ENCODE measurements at places on chromosomes 7 and 10. TPM values are rescaled to one million over a fixed set of nuclear protein-coding genes. Genes with fewer than 3 reads are reported as not detected.

- no peak for DNase-seq
Measured at GRCh38 chr7:105577251-105577650, 4.0 kb downstream of the EFCAB10 start.

- peak; percentile 94 for DNase-seq
Measured at GRCh38 chr10:58044072-58044471, 223.6 kb downstream of the IPMK start.

DNA sequence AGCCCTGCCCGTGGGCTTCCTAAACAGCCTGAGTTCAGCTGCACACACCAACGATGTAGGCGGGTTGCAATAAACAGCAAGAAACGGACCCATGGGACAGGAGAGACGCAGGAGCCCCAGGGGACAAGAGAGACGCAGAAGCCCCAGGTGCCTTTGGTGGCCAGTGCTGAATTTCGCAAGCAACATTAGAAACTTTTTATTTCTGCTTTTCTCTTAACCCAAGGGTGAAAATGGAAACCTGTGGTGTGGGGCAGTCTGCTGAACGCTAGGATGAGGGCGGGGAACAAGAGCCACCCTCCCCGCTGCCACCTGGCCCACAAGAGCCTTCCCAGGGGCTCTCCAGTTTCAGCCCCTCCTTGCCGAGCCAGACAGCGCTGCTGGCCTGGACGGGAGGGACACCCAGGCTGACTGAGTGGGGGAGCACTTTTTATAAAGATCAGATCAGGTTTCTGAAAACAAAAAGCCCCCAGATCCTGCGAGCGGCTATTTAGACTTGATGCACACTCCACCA, 20.0 kb upstream of the GPR146 start:
- DNase-seq, result no peak

DNA sequence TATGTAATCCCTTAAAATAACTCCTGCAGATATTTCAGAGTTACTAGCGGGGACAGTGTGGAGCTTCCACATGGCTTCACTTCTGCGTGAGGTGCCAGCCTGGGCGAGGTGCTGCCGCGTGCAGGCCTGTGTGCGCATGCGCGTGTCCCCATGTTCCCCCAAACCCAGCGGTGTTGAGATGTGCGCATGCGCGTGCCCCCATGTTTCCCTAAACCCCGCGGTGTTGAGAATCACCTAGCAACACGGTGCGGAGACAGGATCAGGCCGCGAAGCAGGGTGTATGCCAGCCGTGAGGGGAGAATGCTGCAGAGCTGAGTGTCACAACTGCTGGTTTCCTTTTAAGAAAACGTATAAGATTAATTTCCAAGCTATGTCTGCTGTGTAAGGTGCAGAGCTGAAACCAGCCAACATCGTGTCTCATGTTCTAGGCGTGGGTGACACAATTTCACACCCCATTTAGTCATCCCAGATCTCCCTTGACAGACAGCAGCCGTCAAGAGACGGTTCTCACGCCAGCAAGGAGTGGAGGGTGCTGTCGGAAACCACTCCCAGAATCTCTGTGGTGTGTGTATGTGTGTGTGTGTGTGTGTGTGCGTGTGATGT, 71.9 kb upstream of the ADARB2 start:
- DNase-seq, result no peak

DNA sequence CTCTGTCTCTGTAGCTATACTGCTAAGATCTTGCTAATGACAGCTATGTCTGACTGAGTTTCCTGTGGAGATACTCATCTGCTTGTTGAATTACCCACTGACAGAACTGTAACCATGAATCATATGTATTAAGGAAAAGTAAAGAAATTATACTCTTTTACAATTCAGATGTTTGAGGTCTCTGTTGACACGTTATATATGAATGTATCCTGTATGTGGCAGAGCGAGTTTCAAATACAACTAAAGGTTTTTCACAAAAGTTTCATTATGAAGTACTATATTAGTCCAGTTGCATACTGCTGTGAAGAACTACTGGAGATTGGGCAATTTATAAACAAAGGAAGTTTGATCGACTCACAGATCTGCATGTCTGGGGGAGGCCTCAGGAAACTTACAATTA, 232.5 kb downstream of the CDK14 start:
- peak; percentile 43 for DNase-seq

GRCh38 chr10:43815181-43815885, 166.7 kb upstream of the ZNF32 start:
- no peak for DNase-seq

DNA sequence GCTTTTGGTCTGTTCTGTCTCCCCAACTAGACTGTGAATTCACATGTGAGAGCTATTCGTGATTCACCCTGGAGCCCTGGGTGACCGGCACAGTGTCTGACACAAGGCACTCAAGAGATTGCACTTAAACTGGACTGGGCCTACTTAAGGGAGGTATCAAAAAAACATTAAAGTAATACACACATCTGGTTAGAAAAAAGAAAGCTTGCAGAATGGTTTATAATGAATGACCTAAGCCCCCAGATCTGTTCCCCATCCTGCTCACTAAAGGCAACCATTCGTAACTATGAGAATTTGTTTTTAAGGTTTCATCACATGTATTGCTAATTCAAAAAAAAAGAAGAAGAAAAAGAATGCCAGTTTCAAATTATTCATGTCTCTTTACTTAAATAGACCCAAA, 74.5 kb downstream of the DGKI start:
- DNase-seq, result no peak

DNA sequence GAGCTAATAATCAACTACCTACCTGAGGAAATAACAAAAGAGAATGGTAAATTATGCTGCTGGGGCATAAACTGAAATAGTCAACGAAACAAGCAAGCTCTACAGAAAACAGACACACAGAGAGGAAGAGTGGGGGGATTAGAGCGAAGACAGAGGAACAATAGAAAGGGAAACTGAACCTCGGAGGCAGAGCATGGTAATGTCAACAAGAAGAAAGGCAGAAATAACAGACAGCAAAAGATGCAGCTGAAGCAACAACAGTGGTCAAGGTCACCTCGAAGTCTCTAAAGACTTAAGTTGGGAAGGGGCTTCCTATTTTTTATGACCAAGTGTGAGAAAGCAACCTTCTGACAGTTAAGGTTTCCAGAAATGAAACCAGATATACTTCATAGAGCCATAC, 177.0 kb downstream of the ZNF438 start:
- no peak for DNase-seq

DNA sequence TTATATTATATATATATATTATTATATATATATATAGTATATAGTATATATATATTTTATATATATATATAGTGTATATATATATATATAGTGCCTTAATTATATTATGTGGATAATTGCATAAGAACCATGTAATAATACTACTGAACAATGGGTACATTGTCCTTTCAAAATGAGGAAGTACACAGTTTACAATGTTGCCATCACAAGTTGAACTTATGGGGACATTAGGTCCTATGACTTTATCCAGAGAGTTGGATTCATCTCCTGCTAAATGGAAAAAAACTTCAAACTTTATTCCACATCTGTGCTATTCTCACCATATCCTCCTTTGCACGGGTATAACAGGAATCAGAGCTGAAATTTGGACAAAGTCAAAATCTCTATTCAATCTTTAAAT, 105.0 kb upstream of the AGR3 start:
- no peak for DNase-seq

DNA sequence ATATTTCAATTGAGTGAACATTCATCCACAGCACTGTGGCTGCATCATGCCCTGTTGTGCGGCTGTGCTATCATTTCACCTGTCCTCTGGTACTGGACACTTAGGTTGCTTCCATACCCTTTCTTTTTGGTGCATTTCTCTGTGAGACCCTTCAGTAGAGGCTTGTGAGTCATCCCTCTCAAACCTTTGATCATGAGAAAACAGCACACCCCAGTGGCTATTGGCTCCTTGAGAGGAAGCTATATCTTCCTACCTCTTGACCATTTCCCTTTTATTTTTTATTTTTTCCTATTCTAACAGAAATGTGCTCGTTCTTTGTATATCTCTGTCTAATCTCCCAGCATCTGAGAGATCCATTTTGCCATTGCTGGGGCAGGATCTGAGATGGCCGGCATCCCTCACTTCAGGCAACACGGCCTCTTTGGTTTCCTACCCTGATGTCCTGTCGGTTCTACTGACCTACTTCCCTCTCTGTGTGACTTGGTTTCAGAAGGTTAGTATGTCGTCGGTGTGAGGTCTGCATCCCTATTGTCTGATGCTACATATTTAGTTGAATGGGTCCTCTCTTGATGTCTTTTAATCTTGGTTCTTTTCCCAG, 23.8 kb upstream of the PIK3AP1 start:
- DNase-seq, result no peak

DNA sequence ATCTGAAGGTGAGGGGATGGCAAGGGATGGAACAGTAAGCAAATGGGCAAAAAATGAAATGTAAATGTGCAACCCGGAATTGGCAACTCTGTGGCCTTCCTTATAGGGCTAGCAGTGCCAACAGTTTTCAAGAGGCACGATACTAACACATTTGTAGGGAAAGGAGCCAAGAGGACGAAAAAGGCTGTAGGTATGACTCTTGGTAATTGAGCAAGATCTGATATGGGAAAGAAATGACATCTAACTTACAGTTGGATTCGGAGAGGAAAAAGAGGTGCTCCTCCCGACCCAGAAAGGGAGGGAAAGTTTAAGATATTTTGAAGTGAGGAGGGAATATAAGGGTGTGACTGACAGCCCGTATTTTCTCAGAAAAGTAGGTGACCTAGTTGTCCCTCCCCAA, 2.1 kb upstream of the CREM start:
- DNase-seq, result no peak

DNA sequence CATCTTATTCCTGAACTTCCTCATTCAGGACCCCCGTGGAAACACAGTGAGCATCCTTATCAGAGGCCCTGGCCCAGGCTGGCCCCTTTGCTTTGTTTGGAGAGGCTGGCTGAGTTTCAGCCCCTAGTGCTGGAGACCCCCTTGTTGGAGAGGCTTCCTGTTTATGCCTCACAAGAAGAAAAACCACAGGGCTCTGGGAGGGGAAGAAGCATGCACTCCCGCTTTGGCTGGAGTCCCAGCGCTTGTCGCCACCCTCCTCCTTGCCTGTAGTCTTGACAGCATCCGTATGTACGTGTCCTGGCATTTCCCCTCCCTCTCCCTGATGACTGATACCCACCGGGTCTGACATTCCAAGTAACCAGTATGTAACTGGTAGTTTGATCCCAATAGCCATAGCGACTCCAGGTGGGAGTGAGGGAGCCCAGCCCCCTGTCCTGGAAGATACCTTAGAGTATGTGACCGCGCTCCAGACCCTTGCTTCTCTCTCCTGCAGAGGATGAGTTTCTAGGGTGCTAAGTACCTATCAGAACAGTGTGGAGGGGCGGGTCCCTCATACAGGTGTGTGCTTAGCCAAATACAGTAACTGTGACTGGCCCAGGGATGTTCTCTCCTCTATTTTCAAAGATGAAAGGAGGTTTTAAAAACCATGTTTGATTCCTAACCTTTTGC, 6.9 kb upstream of the ATP6V0E2 start:
- no peak for DNase-seq

- no peak for DNase-seq
Measured at GRCh38 chr10:90998733-90999511, 78.0 kb upstream of the ANKRD1 start.

GRCh38 chr10:50605269-50605950, 18.3 kb downstream of the SGMS1 start:
- DNase-seq, result peak; percentile 95

DNA sequence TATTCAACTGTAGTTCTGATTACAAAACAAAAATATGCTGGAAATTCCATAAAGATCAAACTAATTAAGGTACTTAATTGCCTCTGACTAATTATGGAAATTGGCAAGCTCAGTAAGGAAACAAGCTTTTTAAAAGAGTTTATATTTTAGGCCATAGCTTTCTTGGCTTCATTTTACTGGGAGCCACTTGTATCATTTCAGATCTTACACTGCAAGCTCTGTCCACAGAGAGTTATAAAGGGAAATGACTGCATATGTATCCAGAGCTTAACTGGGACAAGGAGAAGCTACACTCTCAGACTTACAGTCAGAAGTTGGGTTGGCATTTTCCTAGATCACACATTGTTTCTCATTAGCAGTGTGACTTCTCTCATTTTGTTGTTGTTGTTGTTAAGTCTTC, 92.4 kb downstream of the LRRN3 start:
- DNase-seq, result no peak

- DNase-seq, result no peak
Measured at GRCh38 chr7:95440394-95441038, 5.7 kb upstream of the PON2 start.

DNA sequence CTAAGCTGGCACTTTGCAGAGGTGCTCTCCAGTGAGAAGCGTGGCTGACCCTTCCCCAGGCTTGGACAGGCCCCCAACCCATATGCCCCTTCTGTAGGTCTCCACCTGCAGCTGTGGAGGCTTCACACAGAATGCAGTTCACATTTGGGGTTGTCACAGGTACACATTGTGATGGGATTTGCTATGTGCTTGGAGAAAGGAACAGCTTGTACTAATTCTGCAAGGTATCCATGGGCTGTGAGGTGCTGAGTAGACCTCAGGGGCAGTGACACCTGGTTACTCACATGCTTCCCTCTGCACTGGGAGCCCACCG, 188.9 kb downstream of the CXCL12 start:
- DNase-seq, result no peak

DNA sequence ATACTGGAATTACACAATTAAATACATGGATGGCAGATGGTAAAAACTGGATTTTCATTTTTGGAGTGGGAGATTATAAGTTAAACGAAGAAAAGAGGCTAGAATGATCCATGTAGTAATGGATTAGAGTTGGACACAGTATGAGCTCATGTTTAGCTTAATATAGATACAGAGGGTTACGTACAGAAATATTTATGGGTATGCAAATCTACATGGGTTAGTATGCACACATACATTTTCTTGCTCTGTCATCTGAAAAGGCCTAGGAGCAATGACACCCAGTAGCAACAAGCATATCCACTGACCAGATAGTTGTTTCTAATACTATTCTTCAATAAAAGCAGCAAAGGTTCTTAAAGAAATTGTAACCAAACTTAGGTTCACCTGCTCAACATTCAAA, 366.4 kb downstream of the SEMA3D start:
- no peak for DNase-seq

- DNase-seq, result no peak
Measured at GRCh38 chr7:122438492-122438891, 133.9 kb upstream of the FEZF1 start.

GRCh38 chr7:76430211-76430610, 5.5 kb downstream of the ZP3 start:
- DNase-seq, result no peak

DNA sequence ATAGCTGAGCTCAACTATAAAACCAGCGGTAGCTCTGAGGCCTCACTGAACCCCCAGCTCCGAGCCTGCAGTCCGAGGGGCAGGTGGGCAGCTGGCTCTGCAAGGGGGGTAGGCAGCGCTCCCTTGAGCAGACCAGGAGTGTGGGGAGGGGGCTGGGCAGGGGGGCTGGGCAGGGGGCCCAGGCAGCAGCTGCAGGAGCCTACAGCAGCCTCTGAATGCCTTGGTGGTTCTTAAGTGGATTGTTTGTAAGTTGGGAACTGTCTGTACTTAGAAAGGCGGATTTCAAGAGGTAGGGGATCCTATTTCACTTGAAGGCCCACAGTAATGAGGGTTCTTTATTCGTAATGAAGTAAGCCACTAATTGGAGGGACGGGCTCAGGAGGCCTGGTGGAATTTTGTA, 72.3 kb downstream of the ICA1 start:
- DNase-seq, result no peak

Gene THSD7A
- total RNA-seq, result not detected

Gene PANK1
- 4.2 TPM for total RNA-seq

Gene PDE1C
- total RNA-seq, result 0.21 TPM

Gene LRRC18
- not detected for total RNA-seq

Gene CALML3
- not detected for total RNA-seq

Gene ATE1
- total RNA-seq, result 21.2 TPM

Gene HOGA1
- total RNA-seq, result 0.68 TPM

Gene CRYGN
- not detected for total RNA-seq

Gene EIF4EBP2
- total RNA-seq, result 47.3 TPM

Gene C10orf67
- total RNA-seq, result 0.41 TPM
